ENCODE measurements at places on chromosomes 11 and 22. TPM values are rescaled to one million over a fixed set of nuclear protein-coding genes. Genes with fewer than 3 reads are reported as not detected.

- no peak for DNase-seq
Measured at GRCh38 chr11:72591785-72592502, 82.3 kb downstream of the PDE2A start.

- DNase-seq, result peak; percentile 22
Measured at GRCh38 chr11:25562417-25562816, 769.5 kb upstream of the ANO3 start.

DNA sequence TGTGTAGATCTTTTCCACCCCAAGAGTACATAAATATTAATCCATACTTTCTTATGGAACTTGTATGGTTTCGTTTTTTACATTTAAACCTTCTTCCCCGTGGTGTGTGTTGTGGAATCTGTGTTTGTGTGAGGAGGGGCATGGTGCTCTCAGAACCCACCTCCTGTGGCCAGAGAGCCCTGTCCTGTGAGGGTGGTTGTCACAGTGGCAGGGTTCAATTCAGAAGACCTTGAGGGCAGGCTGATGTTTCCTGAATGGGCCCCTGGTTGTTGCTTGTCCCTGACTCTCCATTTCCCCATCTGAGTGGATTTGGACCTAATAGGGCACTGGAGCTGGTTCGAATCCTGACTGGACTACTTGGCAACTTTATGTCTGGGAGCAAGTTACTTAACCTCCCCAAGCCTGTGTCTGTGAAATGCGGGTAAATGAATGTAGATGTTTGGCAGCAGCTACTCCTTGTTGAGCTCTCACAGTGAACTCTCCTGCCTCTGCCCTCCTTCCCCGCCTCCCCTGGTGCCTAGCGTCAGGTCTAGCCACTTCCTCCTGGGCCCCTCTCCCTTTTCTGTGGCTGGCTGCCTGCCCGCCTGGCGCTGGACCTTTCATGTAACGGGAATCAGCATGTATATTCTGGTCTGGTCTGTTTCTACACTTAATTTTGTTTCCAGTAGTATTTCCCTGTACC, 7.3 kb downstream of the NEAT1 start:
- DNase-seq, result no peak

GRCh38 chr11:113113801-113114704, 152.8 kb downstream of the NCAM1 start:
- DNase-seq, result peak; percentile 42

- no peak for DNase-seq
Measured at GRCh38 chr11:16960250-16960649, 54.0 kb downstream of the PLEKHA7 start.

FIBIN gene
- 21.8 TPM for total RNA-seq

- DNase-seq, result no peak
Measured at GRCh38 chr22:17587629-17588028, 24.3 kb downstream of the SLC25A18 start.

- DNase-seq, result no peak
Measured at GRCh38 chr11:93907901-93908300, 57.5 kb upstream of the VSTM5 start.

DNA sequence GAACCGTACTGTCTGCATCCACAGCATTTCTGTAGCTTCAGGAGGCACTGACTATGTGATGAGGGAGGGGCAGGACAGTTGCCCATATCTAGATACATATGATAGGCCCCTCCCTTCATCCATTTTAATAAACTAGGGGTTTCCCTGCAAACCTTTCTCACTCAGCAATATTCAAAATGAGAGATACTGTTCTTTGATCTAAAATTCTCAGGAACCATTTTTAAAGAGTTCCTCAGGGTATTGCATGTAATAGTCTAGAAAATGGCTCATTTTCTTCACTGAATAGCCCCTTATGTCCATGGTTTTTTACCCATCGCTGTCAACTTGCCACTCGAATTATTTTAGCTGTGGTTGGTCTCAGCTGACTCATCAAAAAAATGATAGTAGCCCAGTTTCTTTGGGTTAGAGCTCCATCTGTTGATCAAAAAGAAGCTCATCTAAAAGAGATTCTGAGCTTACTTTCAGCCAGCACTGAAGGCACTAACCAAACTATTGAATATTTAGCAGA, 37.0 kb upstream of the DNAJB7 start:
- DNase-seq, result peak; percentile 46

DNA sequence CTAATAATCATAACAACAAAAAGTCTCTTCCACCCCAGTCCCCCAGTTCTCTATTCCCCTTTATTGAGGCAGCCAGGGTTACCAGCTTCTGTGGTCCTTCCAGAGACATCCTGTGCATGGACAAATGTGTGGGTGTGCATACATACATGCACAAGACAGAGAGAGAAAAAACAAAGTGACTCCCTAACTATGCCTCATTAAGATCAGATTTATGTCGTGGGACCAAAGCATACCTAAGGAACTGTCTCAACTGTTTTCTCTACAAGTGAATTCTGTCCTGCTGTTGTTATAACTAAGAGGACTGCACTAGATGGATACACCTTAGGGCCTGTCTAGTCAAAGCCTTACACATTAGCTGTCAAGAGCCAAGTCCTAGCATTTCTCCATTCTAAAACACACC, 106.7 kb downstream of the MRTFA start:
- no peak for DNase-seq

Measured in skin of body (tissue), 3 donors.